ENCODE measurements at places on chromosomes 2 and 18.

- DNase-seq: no peak
These were observed 22.6 kb downstream of the MRPL44 start for GRCh38 chr2:223979730-223980396.

- no peak for DNase-seq
These were observed 60.0 kb downstream of the ZEB2 start for GRCh38 chr2:144459937-144460336.

- no peak for DNase-seq
These were observed 225.5 kb downstream of the DOK6 start for GRCh38 chr18:69626171-69626570.

- DNase-seq: no peak
These were observed 37.1 kb downstream of the SULT1C2 start for GRCh38 chr2:108325756-108326155.

- DNase-seq: no peak
These were observed 9.8 kb downstream of the STAM2 start for GRCh38 chr2:152165780-152166179.

- no peak for DNase-seq
These were observed 231.5 kb downstream of the SLC8A1 start for GRCh38 chr2:40220177-40220925.

- no peak for DNase-seq
These were observed 149.3 kb upstream of the TCF4 start for GRCh38 chr18:55737266-55737665.

- DNase-seq: peak; percentile 89
These were observed 248.5 kb downstream of the CDH20 start for GRCh38 chr18:61581578-61582201.

DNA sequence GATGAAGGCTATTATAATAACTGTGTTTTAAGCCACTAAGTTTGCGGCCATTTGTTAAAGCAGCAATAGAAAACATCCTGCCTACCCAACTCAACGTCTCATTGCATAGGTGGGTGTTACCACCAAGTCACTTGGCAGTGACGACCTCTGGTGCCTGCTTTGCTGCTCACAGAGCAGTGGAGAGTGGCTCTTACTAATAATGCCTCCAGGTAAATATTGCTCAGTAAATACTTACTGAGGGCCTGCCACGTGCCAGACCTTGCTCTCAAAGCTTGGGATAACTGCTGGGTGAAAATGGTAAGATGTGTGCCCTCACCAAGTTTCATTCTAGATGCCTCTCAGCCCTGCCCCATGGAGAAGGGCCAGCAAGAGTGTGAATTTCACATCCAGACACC lies 27.7 kb downstream of the ITGA6 start:
- peak; percentile 71 for DNase-seq

- no peak for DNase-seq
These were observed 45.0 kb upstream of the AGPS start for GRCh38 chr2:177347570-177347969.

DNA sequence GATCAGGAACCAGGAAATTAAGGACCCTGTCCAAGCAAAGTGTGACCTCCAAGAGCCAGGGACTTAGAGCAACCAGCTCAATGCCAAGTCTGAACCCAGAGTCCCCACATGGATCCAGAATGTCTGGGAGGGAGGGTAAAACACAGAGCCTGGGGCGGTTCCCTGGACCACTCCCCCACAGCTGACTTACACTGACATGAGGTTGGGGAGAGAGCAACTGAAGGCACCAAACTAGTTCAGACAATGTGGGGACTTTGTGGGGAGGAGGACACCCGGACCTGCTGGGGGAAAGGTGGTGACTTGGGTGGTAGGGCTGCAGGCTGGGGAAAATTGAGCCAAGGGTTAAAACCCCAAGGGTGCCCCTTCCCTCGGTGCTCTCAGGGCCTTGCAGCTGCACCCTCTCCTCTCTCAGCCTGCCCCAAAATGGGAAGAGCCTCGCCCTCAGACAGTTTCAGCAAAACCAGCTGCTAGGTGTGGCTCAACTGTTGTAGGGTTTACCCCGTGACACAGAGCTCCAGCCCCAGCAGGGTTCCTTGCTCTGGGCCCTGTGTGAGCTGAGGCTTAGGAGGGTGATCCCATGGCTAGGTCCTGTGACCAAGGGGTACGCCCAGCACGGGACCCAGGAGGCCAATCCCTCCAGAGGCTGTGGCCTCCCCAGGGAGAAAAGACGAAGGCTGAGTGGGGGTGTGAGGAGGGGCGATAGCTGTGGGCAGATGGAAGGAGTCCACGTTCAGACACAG lies 28.6 kb downstream of the MARCO start:
- no peak for DNase-seq

DNA sequence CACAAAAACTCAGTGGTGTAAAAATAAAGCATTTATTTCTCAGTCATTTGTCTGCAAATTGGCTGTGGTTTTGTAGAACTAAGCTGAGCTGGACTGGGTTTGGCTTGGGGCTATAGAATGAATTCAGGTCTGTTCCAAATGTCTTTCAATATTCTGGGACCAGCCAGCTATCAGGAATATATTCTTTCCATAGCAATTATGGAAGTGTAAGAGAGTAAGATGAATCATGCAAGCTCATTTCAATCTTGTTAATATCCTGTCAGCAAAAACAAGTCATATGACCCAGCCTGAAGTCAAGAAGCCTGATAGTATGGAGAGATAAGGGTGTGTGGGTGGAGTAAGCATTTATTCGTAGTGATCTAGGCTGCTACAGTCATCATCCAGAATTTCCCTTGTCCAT lies 481.0 kb upstream of the CDH2 start:
- no peak for DNase-seq

GRCh38 chr2:106181064-106181463 lies 13.0 kb downstream of the UXS1 start:
- no peak for DNase-seq

DNA sequence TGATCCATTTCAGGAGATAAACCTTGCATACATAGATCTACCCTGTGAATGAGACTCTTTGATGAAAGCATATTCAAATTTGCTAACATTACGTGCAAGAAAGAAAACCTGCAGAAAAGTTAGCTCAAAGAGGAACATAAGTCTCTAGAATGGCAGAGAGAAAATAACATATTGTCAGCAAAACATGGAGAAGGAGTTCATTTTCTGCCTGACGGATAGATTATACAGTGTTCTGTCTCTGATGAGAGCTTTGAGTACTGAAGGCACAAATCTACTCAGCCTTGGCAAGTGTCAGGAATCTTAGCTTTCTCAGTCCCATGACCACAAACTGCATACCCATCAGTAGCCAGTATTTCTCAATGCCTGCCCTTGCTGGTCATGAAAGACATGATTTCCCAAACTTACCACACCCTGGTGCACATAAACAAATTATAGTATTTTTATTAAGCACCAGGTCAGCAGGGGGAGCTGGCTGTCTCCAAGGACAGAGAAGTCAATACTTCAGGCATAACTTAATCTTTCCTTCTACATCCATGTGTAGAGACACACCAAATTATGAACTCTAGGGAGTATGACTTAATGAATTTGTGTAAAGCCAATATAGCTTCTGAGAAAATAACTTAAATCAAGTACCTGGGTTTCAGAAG lies 401.2 kb upstream of the SOX11 start:
- DNase-seq: no peak
